ENCODE measurements at places on chromosomes 5 and 9.

GRCh38 chr9:132583584-132584304, 1.3 kb downstream of the BARHL1 start:
- DNase-seq: no peak

GRCh38 chr5:167763772-167764171, 527.7 kb upstream of the WWC1 start:
- DNase-seq: no peak

DNA sequence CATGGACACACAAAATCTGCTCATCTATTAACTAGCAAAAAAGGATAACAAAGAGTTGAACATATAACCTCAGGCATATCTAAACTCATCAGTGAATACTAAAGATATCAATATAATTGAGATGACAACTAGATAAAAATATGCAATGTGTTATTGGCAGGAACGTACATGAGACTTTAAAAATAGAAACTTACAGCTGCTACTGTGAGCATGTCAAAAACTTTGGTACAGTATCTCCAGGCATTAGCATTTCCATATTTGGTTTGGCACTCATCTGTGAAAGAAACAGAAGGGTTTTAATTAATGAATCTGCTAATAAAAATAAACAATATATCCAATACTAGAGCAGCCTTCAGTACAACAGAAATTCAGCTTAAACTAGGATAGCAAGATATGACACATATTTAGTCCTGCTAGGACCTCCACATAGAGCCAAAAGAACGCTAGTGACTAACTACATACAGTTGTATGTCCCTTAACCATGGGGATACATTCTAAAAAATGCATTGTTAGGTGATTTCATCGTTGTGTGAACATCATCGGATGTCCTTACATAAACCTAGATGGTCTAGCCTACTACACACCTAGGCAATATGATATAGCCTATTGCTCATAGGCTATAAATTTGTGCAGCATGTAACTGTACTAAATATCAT, 10.5 kb upstream of the SCAI start:
- no peak for DNase-seq

DNA sequence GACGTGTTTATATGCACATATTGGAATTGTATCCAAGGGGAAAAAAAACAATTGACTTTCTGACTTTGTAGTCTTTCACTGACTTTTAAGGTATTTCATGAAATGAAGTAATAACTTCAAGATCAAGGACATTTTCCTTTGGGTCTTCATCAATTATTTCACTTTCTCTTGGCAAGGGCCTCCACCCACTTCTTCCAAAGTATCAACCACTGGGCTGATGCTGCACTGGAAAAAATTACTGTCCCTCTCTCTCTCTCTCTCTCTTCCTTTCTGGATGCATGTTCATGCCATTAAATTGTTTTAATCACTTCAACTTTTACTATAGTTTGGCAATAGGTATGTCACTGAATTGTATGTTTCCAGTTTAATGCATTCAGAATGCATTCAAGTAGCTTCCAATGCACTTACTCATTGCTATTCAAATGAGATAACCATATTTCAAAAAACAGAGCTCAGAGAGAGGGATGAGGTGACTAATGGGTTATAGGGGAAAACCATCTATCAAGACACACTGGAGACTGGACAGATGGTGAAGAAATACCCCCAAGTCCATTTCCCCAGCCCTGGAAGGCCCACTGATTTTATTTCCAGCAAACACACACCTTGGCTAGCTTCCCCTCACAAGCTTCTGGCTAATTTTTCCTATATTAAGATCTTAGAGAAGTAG, 585.3 kb downstream of the EBF1 start:
- DNase-seq: no peak

- no peak for DNase-seq
These were observed 32.6 kb downstream of the NKX2-5 start for GRCh38 chr5:173202266-173202875.

GRCh38 chr9:32350682-32351081, 33.8 kb upstream of the ACO1 start:
- DNase-seq: peak; percentile 39

DNA sequence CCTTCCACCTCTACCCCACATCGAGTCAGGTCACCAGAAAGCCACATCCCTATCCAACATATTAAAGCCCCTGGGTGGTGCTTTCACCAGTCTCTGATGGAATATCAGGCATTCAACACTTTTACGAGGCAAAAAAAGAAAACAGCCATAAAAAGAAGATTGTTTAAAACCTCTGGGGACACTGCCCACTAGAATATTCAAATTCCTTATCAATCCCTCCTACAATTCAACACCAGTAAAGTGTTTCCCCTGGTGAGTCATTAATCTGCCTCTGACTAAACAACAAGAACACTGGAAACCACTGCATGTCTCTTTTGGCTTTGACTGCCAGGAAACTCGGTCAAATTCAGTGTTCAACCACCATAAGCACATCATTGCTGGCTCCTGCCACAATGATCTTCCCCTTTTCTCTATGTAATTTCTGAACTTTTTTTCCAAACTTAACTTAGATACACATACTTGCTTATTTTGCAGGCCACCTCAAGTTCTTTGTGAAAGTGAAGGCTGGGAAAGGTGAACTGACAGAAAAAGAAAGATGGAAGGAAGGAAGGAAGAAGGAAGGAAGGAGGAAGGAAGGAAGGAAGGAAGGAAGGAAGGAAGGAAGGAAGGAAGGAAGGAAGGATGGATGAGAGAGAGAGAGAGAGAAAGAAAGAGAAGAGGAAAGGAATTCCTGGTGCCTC, 105.3 kb downstream of the PAX5 start:
- peak; percentile 80 for DNase-seq

DNA sequence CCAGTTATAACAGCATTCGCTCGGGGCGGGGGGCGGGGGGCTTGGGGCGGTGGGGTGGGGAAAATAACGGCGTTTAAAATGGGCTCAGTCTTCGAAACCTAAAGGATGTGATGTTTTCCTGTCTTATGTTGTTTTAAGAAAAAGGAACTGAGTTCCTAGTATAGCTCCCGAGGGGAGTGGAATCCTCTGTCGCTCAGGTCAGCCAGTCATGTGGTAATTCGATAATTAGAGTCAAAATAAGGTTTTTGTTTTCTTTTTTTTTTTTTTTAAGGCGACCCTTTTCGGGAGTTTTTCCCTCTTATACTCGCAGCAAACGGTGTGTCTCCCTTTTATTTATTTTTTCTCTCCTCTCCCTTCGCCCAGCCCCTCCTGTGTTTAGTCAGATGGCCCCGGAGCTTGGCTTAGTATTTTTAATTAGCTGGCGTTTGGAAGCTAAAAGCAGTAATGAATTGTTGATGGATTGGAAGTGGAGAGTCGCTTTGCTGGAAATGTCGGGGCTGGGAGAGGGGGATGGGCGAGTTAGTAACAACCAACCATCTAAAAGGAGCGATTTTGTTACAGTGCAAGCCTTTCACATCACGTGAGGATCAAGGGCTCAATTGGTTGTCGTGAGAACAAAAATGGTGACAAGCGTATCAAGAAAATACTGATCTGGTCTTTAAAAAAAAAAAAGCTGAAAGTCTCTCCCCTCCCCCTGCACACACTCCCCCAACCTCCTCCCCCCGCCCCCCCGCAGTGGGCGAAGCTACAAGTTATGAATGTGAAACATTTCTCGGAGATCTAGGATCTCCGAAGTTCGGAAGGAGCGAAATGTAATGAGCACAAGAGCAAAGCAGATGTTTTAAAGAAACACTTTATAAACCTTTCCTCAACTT, 714 bp upstream of the ZNF608 start:
- DNase-seq: no peak

DNA sequence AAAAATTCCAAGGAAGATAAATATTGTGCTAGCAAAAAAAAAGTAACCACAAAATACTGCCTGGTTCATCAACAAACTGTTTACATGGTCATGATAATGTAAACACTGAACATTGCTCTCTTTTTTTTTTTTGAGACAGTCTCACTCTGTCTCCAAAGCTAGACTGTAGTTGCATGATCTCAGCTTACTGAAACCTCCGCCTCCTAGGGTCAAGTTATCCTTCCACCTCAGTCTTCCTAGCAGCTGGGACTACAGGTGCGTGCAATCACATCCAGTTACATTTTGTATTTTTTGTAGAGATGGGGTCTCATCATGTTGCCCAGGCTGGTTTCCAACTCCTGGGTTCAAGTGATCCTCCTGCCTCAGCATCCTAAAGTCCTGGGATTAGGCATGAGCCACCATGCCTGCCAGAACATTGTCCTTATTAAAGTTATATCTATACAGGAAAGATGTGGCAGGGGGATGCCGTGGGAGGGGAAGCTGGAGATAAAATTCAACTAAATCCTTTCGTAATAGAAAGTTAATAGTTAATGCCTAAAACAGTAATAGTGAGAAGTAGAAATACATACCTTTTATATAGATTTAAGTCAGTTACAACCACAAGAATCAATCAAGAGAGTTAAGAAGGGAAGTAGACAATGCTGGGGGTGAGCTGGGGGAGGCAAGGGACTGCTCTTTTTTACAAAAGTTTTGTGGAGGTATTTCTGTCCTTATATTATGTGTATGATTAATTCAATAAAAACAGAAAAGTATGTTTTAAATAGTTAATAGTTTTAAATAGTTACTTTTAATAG, 52.3 kb downstream of the RGMB start:
- DNase-seq: no peak

All from SK-N-MC (cell line).